ENCODE measurements at places on chromosomes 7 and 10.

GRCh38 chr7:120825152-120825551, 32.8 kb downstream of the TSPAN12 start:
- DNase-seq, result no peak

DNA sequence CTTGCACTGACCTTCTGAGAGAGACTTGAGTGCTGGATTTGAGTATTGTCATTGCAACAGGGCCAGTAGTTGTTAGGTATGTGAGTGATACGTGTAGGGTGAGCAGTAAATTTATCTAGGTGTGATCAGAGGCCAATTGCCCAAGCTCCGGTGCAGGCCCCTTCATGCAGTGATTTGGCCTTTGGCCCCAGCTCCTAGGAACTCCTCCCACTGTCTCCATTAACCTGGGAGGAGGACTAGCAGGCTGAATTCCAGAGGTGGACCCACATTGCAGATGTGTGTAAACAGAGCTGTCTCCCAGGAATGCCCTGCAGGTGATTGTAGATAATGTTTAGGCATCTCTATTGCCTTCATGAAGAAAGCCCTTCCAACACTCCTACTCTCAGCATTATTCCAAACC, 19.5 kb downstream of the TCF7L2 start:
- DNase-seq, result no peak

GRCh38 chr7:66693331-66693730, 47.2 kb upstream of the RABGEF1 start:
- no peak for DNase-seq

- DNase-seq, result no peak
Observed at GRCh38 chr10:34854147-34854601, 39.1 kb upstream of the PARD3 start.

DNA sequence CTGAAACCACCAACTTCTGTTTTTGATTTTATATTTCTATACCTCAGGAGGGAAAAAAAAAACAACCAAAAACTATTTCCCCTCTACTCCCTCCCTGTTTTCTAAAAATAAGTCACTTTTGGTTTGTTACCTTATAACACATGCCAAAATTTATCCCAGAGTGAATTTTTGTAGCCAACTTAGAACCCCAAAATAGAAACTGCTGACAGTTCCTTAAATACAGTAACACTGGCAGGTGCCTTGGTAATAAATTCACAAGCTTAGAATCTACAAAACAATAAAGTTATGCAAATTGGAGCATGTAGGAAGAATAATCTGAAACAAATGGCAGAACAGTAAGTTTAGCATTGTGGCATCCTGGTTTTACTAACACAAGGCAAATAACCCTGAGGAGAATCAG, 165.0 kb upstream of the HDAC9 start:
- no peak for DNase-seq

DNA sequence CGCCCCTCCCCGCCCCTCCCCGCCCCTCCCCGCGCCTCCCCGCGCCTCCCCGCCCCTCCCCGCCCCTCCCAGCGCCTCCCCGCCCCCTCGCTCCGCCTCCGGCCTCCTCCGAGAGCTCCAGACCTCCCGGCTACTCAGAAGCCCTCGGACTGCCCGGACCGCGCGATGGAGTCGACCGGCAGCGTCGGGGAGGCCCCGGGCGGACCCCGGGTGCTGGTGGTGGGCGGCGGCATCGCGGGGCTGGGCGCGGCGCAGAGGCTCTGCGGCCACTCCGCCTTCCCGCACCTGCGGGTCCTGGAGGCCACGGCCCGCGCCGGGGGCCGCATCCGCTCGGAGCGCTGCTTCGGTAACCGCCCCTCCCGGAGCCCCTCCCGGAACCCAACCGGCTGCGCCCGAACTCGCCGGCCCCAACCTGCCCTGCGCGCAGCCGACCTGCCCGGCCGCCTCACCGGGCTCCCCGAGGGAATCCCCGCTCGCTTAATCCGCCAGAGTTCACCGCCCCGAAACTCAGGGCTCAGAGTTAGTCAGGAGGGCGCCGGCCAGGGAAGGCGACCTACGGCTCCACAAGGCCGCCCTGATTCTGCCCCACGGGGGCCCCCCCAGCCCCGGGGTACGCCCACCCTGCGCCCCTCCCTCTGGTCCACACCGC, at the start of gene PAOX:
Gene PAOX (plus strand): TSS at position 111 of the 649 bp plus-strand sequence. CDS start 55 bp downstream, at position 166.
- no peak for DNase-seq

- no peak for DNase-seq
Observed at GRCh38 chr10:113522460-113522859, 30.4 kb upstream of the HABP2 start.

DNA sequence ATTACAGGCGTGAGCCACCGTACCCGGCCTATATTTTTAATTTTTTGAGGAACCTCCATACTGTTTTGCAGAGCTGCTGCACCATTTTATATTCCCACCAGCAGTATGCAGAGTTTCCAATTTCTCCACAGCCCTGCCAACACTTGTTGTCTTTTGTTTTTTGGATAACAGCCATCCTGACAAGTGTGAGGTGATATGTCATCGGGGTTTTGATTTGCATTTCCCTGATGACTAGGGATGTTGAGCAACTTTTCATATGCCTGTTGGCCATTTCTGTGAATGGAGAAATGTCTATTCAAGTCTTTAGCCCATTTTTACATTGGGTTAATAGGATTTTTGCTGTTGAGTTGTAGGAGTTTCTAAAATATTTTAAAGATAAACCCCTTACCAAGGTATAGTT, 22.2 kb downstream of the ENTPD7 start:
- DNase-seq, result no peak

All from GOT3 (cell line).